Effector CD4-positive, alpha-beta T cell (primary cell): ENCODE measurements at places on chromosomes 12 and 14.
A peak's percentile ranks its signal among the peaks of the same experiment; 100 is the strongest.

- no peak for DNase-seq
Observed at GRCh38 chr14:34103176-34103575, 152.3 kb upstream of the EGLN3 start.

DNA sequence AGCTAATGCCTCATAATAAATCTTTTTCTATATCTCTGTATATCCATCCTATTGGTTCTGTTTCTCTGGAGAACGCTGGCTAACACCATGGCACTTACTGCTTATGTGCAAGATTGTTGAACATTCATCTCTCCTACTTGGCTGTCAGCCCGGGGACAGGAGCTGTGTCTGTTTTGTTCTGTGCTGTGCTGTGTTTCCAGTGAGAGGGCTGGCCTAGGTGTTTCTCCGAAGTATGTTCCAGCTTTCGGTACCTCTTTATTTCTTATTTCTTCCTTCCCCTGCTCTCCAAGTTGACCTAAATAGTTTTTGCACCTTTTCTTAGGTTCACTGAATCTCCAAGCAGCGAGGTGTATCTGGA, 18.8 kb upstream of the NR4A1 start:
- no peak for DNase-seq

- DNase-seq, result no peak
Observed at GRCh38 chr12:33115716-33116115, 219.1 kb upstream of the PKP2 start.

DNA sequence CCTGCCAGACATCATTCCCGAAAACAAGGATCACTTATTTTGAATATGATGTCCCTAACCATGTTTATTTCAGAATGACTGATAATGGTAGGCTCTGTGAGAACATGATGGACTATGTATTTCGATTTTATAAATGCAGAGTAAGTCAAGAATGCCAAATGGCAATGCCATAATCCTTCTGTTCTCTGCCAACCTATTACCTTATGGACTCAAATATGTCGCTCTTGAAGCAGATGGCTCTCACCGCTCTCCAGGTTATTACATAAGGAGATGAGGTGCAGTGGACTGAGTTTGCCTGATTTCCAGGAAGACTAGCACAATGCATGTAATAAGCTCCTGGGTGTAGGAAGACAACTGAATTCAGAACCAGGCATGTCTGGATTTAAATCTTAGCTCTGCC, 227.2 kb downstream of the BTG1 start:
- no peak for DNase-seq

GRCh38 chr12:6323340-6323994, 13.0 kb downstream of the PLEKHG6 start:
- peak; percentile 38 for DNase-seq

DNA sequence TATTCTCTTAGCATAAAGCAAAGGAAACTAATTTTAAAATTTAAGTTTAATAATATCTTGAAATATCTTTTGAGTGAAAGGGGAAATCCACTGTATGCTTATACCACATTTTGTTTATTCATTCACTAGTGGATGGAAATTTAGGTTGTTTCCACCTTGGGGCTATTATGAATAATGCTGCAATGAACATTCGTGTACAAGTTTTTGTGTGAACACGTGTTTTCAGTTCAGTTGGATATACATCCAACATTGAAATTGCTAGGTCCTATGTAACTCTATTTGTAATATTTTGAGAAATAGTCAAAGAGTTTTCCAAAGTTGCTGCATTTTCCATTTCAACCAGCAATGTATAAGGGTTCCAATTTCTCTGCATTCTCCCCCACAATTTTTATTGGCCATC, 83.7 kb upstream of the ETV6 start:
- DNase-seq, result no peak

GRCh38 chr12:119728444-119728745, 60.5 kb downstream of the PRKAB1 start:
- no peak for DNase-seq

GRCh38 chr12:32504591-32504990, 105.2 kb downstream of the FGD4 start:
- DNase-seq, result no peak

GRCh38 chr12:34298971-34299801, 276.9 kb downstream of the ALG10 start:
- no peak for DNase-seq

- no peak for DNase-seq
Observed at GRCh38 chr14:22567437-22567836, 21.6 kb downstream of the DAD1 start.

DNA sequence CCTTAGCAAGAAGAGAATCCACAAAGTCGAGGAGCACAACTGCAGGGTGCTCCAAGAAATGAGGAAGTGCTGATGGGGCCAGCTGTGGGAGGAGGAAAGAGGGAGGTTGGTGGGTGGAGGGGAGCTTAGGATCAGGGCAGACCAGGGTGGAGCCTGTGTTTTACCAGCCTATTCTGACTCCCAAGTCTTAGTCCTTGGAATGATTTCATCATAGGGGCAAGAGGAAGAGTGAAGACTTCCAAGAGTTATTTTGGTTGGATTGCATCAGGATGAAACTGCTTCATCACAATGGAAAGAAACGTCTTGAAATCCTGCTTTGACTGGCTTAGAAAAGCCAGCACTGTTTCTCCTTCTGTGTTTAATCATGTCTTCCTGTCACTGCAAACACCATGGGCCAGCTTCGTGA, 194.0 kb downstream of the DPF3 start:
- DNase-seq, result no peak

GRCh38 chr12:105257321-105257728, 21.4 kb upstream of the APPL2 start:
- DNase-seq, result no peak

DNA sequence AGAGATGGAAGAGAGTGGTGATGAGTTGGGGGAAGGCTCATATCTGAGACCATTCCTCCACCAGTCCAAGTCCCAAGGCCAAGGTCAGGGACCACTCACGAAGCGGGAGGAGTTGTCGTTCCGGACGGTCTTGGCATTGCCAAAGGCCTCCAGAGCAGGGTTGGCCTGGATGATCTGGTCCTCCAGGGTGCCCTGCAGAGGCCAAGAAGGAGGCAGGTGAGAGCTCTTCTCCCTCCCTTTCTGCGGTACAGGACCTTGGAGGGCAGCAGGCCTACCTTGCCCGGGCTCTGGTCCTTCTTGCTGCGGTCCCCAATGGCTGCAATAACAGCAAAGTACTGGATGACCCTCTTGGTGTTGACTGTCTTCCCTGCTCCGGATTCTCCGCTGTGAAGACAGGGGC, 4.0 kb downstream of the MYH7 start:
- DNase-seq, result no peak

DNA sequence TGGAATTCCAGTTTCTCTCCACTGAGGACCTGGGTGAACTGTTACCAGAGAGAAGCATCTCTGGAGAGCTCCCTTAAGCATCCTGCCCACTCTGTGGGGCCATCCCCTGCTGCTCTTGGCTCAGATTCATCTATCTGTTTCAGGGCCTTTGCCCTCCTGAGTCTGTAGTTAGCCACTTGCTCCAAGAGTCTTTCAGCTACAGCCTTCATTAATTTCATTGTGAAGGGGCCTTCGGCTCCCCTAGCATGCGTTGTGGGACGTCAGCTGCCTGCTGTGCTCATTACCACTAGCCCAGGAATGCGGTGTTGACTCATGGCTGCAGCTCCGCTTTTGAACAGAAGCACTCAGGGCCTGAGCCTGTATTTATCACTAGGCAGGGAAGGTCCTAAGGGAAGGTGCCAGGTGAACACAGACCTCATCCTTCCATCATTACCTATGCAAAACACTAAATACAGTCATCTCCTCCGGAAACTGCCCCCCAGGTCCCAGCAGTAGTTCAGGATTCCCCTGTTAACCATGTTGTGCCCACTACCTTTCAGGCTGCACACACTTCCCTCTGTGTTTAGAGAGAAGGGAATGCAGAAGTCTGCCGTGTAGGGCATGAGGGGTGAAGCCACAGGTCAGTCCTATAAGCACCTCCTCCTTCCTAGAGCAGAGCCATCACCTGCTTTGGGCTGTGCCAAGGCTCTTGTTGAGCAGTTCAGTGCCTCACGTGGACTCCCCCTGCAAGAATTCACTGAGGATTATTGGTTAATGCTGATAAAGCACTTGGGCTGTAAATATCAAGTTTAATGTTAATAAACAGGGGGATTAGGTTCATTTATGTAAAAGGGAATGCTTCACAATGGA, 191.4 kb downstream of the CACNA1C start:
- DNase-seq, result no peak

DNA sequence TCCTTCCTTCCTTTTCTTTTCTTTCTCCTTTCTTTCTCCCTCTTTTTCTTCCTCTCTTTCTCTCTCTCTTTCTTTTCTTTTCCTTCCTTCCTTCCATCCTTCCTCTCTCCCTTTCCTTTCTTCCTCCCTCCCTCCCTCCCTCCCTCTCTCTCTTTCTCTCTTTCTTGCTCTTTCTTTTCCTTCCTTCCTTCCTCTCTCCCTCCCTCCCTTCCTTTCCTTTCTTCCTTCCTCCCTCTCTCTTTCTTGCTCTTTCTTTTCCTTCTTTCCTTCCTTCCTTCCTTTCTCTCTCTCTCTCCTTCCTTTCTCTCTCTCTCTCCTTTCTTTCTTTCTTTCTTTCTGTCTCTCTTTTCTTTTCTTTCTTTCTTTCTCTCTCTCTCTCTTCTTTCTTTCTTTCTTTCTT, 207.6 kb downstream of the ATP23 start:
- DNase-seq, result no peak

DNA sequence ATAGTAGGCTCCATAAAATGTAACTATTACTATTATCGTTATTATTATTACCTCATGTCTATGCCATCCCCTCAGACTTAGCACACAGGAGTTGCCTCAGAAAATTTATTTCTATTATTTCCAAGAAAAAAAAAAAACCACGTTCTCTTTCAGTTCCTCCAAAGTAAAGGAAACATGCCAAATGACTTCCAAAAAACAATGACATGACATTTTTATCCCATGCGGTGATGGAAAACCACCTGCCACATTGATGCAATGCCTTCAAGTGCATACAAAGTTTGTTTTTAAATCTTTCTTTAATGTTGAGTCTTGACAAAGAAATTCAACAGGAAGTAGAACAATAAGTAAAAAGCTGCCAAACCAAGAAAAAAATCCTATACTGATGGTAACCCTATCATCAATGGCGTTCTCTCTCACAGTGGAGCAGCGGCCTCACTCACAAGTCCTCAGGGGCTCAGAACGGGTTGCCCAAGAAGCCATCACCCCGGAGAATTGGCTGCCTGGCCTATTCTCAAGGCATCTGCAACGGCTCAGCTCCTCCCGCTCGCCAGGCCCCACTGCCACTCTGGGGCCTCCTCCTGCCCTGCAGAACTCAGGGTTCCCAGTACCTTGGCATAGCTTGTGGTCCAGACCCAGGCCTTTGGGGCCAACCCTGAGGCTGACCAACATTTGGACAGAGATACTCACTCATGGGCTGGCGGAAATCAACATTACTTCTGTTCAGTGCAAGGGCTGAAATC, 51.9 kb downstream of the SERPINA3 start:
- DNase-seq, result no peak

DNA sequence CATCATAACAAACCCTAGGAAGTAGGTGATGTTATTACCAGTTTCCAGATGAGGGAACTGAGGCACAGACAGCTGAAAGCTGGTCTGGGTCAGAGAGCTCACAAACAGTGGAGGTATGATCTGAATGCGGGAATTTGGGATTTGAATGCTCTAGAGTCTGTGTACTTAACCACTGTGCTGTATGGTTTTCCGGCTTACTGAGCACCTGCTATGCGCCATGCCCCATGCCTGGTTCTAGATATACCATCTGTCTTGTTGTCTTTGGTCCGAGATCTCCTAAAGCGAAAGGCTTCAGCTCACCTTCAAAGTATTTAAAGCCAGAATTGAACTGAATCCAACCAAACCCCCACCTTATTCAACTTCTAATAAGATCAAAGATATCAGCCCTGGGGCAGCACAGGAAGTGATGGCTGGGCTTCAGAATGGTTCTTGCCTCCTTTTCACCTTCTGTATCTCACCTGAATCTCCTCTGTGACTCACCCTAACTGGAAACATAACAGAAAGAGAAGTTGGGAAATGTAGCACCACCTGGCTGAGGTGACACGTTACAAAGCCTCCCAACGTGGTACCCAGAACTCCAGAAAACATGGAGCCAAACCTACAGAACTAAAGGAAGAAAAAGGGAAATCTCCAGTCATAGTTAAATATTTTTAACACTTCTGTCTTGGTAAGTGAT, 54.3 kb downstream of the PRMT8 start:
- DNase-seq, result no peak

DNA sequence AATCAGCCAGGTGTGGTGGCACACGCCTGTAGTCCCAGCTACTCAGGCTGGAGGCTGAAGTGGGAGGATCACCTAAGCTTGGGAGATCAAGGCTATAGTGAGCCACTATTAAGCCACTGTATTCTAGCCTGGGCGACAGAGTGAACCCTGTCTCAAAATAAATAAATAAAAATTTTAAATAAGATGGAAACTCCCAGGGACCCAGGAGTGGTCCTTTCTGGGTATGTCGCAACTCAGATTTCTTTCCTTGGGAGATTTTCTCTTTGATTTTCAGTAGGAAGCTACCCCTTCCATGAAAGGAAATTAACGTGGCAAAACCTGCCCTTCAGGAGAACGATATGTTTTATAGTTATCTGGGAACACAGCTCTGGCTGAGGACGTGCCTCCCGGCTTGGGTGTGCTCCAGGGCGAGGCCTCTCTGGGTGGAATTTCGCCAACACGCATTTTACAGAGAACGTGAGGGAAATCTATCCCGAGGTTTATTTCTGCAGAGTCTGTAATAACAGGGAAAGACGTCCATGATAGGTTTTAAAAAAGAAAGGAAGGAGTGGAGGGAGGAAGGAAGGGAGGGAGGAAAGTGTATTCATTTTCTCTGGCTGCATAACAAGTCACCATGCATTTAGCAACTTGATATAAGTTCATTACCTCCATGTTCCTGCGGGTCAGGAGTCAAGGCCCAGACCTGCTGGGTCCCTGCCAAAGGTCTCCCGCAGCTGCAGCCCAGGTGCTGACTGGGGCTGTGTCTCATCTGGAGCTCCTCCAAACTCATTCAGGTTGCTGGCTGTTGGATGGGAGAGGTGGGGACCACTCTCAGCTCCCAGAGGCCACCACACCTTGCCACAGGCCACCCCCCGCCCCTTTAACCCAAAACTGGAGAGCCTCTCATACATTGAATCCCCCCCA, 80.6 kb upstream of the GSC start:
- no peak for DNase-seq

GRCh38 chr12:98973395-98973794, 328.3 kb downstream of the APAF1 start:
- no peak for DNase-seq

DNA sequence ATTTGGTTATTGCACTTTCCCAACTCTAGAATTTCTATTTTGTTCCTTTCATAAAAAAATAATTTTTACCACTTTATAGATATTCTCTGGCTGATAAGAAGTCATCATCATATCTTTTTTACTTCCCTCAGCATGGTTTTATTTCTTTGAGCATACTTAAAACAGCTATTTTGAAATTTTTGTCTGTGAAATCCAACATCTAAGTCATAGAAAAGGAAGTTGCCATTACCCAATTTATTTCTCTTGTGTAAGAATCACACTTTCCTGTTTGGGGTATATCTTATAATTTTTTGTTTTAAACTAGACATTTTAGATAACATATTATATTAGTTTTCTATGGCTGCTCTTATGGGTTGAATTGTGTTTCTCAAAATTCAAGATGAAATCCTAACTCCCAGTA, 400.2 kb upstream of the OR4E1 start:
- no peak for DNase-seq
